ELF-1 (cell line): ENCODE measurements at places on chromosomes 6 and 20.

- peak; percentile 85 for DNase-seq
Measured at GRCh38 chr20:4108495-4109306, 93.3 kb upstream of the RNF24 start.

GRCh38 chr20:45341939-45342854, 6.0 kb downstream of the SDC4 start:
- peak; percentile 93 for DNase-seq

GRCh38 chr6:143119260-143119659, 58.6 kb downstream of the AIG1 start:
- no peak for DNase-seq

- no peak for DNase-seq
Measured at GRCh38 chr6:98838032-98838431, 3.7 kb downstream of the POU3F2 start.

DNA sequence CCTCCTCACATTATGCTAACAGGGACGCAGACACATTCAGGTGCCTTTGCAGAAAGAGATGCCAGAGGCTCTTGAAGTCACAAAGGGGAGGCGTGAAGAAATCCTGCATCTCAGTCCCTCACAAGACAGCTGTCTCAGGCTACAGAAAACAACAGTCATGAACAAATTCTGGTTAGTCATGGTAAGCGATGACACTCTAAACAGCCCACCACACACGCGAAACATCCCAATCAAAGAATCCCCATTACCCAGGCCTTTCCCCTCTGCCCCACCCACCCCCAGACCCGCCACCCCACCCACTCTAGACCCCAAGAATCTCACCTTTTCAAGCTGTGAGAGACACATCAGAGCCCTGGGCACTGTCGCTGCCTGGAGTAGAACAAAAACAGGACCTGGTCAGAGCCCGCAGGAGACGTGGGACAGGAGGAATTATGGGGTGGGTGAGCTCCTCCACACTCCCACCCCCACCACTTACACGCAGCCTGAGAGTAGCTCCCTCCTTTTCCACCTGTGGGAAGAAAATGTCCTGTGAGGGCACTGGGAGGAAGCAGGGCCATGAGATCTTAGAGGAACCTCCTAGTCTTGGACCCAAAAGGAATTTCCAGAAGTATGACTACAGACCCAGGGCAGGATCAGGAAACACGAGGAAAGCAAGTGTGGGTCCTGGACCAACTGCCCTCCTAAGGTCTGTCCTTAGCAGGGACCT, 2.7 kb downstream of the HLA-B start:
- no peak for DNase-seq

- DNase-seq, result no peak
Measured at GRCh38 chr20:64100566-64100888, 6.8 kb downstream of the NPBWR2 start.

GRCh38 chr6:87589693-87590416, at the start of the genes ORC3 and RARS2:
Gene ORC3 (plus strand): TSS chr6:87590135. CDS start chr6:87590169, 34 bp downstream.
Gene RARS2 (minus strand): TSS chr6:87589987. CDS start chr6:87589957, 30 bp downstream.
- peak; percentile 97 for DNase-seq

- no peak for DNase-seq
Measured at GRCh38 chr20:20856306-20856705, 143.9 kb upstream of the RALGAPA2 start.

GRCh38 chr6:154752022-154752421, 18.8 kb downstream of the SCAF8 start:
- DNase-seq, result no peak

DNA sequence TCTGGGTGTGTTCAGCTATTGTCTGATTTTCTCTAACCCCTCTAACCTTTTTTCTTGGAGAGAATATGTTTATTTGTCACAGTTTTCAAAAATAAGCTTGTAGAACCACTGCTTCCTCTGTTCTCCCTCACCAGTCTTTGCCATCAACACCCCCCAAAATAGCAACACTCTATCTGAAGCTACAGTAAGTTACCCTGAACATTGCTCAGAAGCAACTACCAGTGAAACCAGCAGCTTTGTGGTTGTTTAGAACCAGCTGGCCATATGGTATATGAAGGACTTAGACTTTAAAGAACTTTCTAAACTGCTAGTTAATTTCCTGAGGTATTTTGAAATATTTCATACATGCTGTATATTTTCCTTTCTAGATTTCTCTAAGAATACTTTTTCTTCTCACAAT, 242.9 kb downstream of the KHDRBS2 start:
- DNase-seq, result no peak

- DNase-seq, result no peak
Measured at GRCh38 chr6:143110572-143110971, 49.9 kb downstream of the AIG1 start.

DNA sequence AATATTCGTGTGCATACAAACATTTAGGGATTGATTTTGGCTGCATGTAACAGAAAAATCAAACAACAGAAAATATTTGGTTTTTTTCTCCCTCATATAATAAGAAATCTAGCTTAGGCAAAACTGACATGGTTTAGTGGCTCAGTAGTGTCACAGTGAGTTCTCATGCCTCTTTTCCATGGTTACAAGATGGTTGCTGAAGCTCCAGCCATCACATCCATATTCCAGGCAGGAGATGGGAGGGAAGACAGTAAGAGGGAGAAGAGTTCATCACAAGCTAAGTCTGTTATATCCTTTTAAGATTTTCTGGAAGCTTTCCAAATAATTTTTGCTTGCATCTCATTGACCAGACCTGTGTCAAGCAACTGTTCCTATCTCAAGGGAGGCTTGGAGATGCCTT, 267.2 kb upstream of the RNF24 start:
- no peak for DNase-seq

DNA sequence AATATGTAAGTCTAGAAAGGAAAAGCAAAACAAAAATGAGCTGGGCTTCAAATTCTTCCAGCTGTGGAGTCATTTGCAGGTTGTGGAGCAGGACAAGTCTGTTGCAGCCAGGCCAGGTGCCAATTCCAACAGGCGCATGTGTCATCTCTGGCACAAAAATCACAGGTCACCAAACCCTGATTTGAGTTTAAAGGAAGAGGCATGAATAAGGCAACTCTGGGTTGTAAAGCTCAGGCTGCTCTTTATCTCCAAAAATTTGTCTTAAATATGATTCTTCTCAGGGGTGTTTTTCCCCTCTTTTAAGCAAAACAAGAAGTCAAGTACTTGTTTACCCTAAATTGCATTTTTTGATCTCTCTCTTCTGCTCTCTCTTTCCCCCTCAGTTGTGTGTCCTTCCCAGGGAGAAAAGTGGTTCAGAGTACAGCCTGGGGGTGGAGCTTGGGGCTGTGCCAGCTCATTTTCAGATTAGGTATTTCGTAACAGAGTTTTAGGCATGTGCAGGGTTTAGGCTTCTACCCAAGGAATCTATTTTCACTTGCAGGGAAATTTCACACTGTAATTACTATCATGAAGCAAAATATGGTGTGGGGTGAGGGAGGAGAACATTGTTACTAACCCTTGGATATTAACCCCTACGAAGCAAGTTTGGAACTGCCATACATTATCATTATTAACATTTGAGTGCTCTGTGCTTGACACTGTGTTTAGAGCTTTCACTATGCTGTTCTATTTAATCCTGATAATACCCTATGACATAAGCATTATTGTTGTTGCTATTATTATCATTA, 8.3 kb upstream of the NCOA3 start:
- peak; percentile 53 for DNase-seq

GRCh38 chr6:4446982-4447381, 311.6 kb upstream of the ECI2 start:
- DNase-seq, result no peak
